ENCODE measurements at places on chromosomes 7 and 10.

- no peak for DNase-seq
Observed at GRCh38 chr10:126147866-126148587, 240.2 kb downstream of the ADAM12 start.

DNA sequence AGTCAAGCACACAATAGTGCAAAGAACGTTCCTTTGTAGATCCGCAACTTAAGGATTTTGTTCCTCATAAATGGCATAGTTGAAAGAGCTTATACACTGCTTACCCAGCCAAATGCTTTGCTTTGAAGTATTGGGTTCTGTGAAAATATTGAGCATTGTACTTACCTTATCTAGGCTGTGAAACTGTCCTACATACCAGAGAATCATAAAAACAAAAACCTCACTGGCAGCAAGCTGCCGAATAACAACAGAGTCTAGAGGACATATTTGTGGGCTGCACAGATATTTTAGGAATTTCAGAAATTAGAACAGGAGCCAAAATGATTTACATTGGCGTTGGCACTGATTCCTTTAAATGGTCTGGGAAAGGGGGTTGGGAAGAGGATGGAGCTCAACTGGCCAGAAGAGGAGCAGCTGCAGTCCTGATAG is 174.8 kb downstream of the RTKN2 start:
- DNase-seq, result no peak

GRCh38 chr7:90530263-90530662 is 60.8 kb downstream of the PTTG1IP2 start:
- no peak for DNase-seq

DNA sequence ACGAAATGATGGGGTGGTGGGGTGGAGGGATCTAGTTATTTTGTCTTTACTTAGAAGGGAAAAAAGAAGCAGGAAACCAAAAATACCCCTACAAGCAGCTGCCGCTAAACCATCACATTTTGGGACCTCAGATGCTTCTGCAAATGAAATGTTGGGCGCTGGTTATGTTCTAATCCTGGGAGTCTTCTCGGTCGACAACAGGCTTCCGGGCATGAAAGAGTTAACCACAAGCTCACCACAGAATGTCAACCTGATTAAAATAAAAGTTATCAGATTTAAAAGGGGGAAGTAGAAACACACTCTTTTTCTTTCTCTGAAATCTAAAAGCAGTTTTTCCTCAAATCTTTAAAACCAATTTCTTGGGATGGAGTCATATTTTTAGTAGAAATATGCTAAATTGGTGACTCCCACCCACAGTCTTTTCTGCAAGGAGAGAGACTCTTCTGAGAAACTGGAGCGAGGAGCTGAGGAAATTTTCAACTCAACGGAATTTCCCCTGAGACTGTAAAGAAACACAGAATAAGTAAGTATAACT is 16.8 kb downstream of the IL2RA start:
- no peak for DNase-seq

GRCh38 chr10:17431871-17432311 is 22.5 kb downstream of the ST8SIA6 start:
- DNase-seq, result no peak

DNA sequence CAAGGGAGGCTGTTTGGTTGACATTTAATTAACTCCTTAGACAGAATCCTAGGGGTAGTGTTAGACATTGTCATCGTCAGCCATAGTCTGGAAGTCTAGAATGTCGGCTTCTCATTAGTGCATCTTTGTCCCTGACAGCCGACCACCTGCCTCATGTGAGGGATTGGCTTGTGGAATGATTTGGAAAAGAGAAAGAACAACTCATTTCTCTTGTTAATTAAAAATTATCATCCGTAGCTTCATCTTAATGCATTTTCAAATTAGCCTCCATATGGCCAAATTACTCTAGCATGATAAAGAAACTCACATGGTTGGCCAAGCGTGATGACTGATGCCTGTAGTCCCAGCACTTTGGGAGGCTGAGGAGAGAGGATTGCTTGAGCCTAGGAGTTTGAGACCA is 97.7 kb upstream of the PARD3 start:
- no peak for DNase-seq

- no peak for DNase-seq
Observed at GRCh38 chr7:105295596-105296352, 92.9 kb downstream of the SRPK2 start.

DNA sequence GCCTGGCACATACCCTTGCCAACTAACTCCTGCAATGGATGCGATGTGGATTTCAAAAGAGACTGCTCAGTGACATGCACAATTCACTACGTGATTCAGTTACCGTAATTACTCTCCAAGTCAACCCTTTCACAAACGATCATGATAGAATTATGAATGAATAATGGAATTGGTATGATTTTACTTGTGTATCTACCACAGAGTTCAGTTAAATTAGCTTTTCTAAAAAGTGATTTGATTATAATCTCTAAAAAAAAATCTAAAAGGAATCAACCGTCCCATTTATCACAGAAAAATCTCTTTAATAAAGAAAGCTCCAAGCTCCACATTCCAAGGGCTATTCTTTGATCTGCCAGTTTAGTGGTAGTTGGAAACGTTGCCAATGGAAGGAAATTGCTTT is 30.4 kb upstream of the RSU1 start:
- no peak for DNase-seq

DNA sequence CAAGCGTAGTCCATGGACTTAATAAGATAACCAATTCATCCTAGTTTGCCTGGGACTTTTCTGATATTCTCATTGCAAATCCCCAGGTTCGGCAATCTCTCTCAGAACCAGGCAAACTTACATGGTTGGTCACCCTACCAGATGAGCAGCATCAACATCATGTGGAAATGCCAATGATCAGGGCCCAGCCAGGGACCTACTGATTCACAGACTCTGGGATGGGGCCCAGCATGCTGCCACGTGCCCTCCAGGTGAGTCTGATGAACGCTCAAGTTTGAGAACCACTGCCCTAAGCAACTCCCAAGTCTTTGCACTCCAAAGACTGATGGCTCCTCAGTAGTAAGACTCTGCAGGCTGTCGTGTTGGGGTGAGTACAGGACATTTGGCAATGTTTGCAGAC is 2.7 kb downstream of the LAMB4 start:
- DNase-seq, result no peak

GRCh38 chr7:40220421-40220911 is 85.7 kb downstream of the SUGCT start:
- DNase-seq, result no peak

GRCh38 chr10:103765168-103765567 is 90.2 kb downstream of the SH3PXD2A start:
- no peak for DNase-seq

GRCh38 chr10:70492786-70493659 is 14.5 kb downstream of the PALD1 start:
- DNase-seq, result no peak

GRCh38 chr10:63197344-63198092 is 64.4 kb downstream of the NRBF2 start:
- no peak for DNase-seq

- DNase-seq, result no peak
Observed at GRCh38 chr10:124864421-124865193, 63.0 kb downstream of the ABRAXAS2 start.

GRCh38 chr7:38928506-38928905 is 19.5 kb upstream of the VPS41 start:
- no peak for DNase-seq

DNA sequence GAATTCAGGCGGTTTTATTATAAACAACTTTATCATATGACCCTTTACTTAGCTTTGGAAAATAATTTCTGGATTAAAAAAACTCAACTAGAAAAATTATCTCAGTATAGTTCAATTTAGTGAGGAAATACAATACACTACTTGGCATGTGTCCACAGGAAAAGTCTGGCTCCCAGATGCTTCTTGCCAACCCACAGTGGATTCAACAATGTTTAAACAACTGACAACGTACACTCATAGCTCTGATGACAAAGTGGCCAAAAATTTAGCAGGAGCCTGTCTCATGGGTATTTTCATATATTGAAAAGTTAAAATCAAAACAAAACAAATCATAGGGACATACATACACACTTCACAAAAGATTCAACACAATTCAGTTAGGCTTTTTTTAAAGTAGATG is 158.8 kb downstream of the SKAP2 start:
- no peak for DNase-seq

DNA sequence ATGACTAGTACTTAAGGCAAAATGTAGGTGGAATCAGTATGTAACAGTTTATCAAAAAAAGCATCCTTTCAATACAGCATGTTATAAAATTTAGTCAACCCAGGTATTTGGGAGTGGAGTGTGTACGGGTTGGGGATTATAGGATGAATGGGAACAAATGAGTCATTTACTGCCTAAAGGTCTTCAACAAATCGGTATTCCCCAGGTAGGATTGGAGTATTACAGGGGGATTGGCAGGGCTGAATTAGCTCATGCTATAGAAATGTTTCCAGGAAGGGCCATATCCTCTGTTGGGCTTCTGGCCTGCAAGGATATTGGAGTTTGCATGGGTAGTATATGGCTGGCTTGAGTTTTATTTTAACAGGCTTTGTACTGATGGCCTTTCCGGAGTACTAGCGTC is 723.7 kb downstream of the SORCS1 start:
- no peak for DNase-seq

DNA sequence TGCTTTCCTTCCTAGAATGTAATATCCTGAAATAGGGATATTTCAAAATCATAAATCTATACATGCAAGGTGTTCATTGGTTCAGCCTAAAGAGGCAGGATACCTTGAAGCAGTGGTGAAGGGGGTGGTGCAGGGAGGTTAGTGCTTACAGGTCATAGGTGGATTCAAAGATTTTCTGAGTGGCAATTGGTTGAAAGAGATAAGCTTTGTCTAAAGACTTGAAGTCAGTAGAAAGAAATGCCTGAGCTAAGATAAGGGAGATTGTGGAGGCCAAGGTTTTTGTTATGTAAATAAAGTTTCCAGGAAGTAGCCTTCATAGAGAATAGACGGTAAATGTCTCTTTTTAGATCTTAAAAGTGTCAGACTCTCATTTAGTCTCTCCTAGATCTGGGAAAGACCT is 741.2 kb upstream of the ZWINT start:
- DNase-seq, result no peak

DNA sequence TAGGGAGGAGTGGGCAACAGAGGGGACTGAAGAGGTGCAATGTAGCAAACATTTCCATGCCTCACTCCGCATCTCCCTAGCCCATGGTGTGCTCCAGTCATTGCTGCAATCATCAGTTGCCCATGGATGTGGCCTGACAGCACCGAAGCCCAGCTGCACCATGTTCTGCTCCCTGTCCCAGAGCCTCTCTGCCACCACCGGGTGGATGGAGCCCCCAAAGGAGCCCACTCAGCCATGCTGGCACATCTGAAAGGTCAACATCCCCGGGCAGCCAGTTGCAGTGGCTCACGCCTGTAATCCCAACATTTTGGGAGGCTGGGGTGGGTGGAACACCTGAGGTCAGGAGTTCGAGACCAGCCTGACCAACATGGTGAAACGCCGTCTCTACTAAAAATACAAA is 336.4 kb upstream of the ZMIZ1 start:
- DNase-seq, result no peak

DNA sequence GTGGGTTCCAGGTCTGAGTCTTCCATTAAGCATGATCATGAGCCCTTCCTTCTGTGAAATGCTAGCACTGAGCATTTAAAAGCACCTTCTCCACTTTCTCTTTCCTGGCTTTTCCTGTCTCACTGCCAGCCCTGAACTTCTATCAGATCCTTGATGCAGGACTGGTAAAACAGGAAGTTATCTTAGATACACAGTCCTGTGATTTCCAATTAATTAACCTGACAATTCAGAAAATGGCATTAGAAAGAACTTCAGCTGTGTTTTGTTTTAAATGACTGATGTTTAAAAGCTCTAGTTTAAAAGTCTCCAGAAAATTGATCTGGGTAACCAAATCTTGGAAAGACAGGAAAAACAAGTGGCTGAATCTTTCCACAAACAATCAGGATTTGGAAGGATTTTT is 79.0 kb upstream of the MACROH2A2 start:
- no peak for DNase-seq

GRCh38 chr7:121371883-121372282 is 24.2 kb downstream of the FAM3C start:
- no peak for DNase-seq

GRCh38 chr7:45574669-45575500 is 717 bp downstream of the ADCY1 start:
- DNase-seq, result no peak

DNA sequence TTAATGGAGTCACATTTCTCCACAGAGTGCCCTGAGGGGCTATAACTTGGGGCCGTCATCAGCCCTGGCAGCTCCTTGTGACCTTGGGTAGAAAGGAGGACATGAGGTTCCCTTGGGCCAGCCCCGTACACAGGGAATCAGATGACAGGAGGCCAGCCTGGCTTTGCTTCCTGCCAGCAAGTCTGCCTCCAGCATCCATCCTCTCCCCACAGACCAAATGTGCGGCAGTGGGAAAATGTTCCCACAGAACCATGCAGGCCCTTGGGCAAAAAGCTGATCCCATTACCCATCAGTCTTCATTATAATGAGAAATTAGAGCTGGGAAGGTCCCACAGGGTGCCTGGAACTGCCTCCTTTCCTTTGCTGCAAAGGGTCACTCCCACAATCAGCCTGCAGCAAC is 908.3 kb downstream of the GRID1 start:
- no peak for DNase-seq

DNA sequence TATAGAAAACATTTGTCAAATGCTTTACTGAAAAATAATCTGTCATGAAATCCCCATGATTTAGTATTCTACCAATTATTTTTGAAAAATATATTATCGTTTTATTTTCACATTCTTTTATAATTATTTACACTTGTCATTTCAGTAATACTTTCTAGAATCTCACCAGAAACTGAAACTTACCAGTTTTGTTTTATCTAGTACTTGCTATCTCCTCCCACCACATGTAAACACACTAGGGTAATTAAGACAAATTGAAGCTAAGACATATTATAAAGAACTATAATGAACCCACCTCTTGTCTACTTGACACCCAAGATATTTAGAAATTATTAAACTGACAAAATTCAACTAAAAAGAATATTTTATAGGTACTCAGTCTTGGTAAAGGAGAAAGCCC is 51.5 kb upstream of the GRM3 start:
- DNase-seq, result no peak

DNA sequence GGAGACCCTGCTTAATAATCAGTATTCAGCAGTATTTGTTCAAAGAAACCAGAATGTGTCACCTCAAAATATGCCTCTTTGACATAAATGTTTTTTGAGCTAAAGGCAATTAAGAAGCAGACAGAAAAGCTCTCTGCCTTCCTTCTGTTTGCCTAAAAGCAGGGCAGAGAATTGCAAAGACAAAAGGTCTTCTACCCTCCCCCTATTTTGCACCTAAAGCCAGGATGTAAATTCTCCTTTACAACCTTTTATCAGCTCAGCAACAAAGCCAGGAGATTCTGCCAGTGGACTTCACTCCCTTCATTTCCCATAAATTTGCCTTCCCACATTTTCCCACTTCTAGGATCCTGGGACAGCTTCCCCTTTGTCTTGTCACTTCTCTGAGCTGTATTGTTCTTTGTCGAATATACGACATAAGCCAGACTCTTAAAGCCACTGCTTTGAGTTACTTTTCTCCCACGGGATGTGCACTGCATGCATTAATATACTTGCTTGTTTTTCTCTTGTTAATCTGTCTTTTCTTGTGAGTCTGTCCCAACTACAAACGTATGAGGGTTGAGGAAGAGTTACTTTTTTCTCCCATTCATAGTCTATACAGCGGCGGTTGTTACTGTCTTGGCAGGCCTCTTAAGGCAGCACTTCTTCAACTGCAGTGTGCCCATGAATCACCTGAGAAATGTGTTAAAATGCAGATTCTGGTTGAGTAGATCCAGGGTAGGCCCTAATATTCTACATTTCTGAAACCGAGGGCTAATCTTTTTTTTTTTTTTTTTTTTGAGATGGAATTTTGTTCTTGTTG is 48.2 kb downstream of the ST8SIA6 start:
- DNase-seq, result no peak

- DNase-seq, result no peak
Observed at GRCh38 chr7:148921806-148922205, 37.7 kb upstream of the EZH2 start.

Data from stimulated activated CD8-positive, alpha-beta memory T cell treated with anti-CD3 and anti-CD28 coated beads, Interleukin-15, amount 100 ng/mL, for 48 hours (primary cell).